C1 segment of cervical spinal cord (tissue), 14 donors: ENCODE measurements at places on chromosomes 7 and 10.

- no peak for DNase-seq
Measured at GRCh38 chr7:125173571-125173970, 243.9 kb upstream of the POT1 start.

DNA sequence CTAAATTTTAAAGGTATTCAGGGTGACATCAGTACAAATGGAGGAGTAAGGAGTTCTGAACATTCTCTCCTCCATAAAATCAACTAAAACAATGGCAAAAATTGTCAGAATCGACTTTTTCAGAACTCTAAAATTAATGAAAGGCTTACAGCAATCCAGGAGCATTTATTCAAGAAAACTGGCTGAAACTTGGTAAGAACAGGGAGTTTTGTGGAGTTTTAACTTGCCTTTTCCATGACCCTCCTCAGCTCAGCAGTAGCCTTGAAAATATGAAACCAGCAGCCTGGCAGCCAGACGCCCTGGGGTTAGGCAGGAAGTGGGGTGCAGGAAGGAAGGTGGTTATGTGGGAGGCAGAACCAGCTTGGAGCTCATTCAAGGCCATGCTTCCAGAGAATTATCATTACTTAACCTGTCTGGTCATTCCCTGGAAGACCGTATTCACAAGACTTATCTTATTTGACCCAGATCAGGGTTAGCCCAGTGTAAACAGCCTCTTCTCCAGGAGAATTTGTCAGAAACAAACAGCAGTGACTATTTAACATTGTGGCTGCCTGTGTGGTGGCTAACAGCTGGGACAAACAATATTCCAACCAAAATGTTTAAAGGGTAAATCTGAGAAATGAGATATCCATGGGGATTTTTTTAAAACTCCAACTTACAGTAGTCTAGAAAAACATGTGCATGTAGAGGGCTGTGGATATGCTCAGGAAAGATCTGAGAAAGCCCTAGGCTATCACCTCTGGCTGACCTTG, 75.7 kb upstream of the MACROH2A2 start:
- no peak for DNase-seq

DNA sequence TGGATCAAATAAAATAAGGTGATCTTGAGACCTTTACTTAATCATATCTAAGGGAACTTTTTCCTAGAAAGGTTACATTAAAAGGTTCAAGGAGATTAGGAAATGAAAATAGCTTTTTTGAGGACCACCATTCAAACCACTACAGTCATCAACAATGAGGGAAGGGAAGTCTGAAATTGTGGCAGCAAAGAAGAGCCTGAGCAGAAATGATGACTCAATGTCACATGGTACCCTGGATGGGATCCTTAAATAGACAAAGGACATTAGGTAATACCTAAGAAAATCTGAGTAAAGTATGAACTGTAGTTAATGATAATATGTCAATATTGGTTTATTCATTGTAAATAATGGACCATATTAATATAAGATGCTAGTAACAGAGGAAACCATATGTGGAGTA, 236.0 kb downstream of the SEMA3D start:
- DNase-seq, result no peak

- DNase-seq, result no peak
Measured at GRCh38 chr10:24865783-24866182, 86.6 kb downstream of the PRTFDC1 start.

DNA sequence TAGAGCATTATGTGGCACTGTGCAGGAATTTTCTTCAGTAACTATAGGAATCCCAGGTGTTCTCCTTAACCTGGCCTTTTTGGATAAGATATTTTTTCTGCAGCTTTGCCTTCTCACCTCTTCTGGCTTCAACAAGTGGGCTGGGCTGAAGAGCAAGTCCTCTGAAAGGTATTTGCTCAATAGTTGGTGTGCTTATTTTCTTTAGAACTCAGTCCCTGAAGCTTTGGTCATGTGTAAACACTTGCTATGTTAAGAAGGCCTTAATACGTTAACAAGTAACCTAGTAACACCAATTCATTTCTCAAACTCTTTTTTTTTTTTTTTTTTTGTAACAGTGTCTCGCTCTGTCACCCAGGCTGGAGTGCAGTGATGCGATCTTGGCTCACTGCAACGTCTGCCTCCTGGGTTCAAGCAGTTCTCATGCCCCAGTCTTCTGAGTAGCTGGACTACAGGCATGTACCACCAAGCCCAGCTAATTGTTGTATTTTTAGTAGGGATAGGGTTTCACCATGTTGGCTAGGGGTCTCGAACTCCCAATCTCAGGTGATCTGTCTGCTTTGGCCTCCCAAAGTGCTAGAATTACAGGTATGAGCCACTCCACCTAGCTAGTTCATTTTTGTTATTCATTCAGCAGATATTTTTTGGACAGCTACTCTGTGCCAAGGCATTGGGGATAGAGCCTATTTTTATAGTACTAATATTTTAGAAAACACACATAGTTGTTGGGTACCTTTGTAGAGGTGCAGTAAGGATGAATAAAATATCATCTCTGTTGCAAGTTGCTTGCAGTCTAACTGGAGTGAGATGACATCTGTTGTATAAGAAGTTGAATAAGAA, 164.6 kb downstream of the SND1 start:
- no peak for DNase-seq
